ENCODE measurements at places on chromosomes 5 and 9. TPM values are rescaled to one million over a fixed set of nuclear protein-coding genes. Genes with fewer than 3 reads are reported as not detected.

GRCh38 chr9:129629251-129629820 lies 3.4 kb downstream of the NTMT1 start:
- H3K36me3 ChIP-seq = no peaks in the 10 kb centered on the region
- H3K27ac ChIP-seq = no peak overlapping the region
- no peaks in the 10 kb centered on the region for H3K27me3 ChIP-seq
- H3K4me3 ChIP-seq = no peak overlapping the region

GRCh38 chr5:117945258-117945657 lies 1043.1 kb downstream of the DTWD2 start:
- no peaks in the 10 kb centered on the region for H3K27me3 ChIP-seq
- no peak overlapping the region for H3K27ac ChIP-seq
- H3K4me1 ChIP-seq = no peaks in the 10 kb centered on the region
- H3K4me3 ChIP-seq = no peak overlapping the region
- no peak for DNase-seq

Gene MELK
- total RNA-seq = not detected

Gene ADRB2
- 4.6 TPM for total RNA-seq

DNA sequence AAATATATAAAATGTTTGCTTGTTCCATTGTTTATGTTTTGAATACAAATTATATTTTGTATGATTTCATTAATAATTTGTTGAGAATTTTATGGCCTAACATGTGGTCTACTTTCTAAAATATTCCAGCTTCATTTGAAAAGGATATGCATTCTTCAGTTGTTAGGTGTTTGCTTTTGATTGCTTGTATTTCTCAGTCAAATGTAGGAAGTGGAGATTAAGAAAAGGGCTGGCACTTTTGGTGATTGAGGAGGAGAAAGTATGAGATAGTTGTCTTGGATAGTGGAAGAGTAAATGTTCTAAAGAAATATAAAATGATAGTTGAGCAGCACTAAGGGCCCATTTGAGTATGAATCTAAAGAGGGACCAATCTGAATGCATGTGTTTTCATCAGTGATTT lies 23.1 kb downstream of the JAK2 start:
- no peaks in the 10 kb centered on the region for H3K36me3 ChIP-seq
- H3K27ac ChIP-seq = no peak overlapping the region
- no peak for DNase-seq
- H3K27me3 ChIP-seq = no peaks in the 10 kb centered on the region

GRCh38 chr9:70962761-70963440 lies 158.5 kb downstream of the TRPM3 start:
- H3K4me1 ChIP-seq = no peaks in the 10 kb centered on the region
- H3K27ac ChIP-seq = no peak overlapping the region
- no peak for DNase-seq
- H3K36me3 ChIP-seq = no peaks in the 10 kb centered on the region

Gene THBS4
- 20.8 TPM for total RNA-seq

GRCh38 chr5:14660833-14661232 lies 3.7 kb upstream of the OTULIN start:
- no peaks in the 10 kb centered on the region for H3K27me3 ChIP-seq
- H3K4me3 ChIP-seq = no peak overlapping the region
- DNase-seq = no peak
- no peaks in the 10 kb centered on the region for H3K36me3 ChIP-seq
- H3K27ac ChIP-seq = no peak overlapping the region

DNA sequence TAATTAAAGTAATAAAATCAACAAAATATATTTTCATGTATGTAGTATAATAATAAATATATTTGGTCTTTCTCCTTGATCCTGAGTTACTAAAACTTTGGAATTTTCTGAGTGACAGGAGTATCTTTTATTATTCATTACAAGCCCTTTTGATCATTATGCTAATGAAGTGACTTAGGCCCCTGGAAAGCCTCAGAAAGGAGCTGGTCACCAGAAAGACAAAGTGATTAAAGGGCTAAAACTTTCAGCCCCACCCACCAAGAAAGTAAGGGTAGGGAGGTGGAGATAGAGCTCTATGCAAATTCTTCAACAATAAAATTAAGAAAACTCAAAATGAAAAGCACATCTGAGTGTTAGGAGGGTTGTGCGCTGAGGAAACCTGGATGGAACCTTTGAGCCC lies 27.5 kb downstream of the UBQLN1 start:
- peaks cover 10% of the 10 kb centered on the region for H3K4me1 ChIP-seq
- H3K4me3 ChIP-seq = no peak overlapping the region
- H3K27me3 ChIP-seq = no peaks in the 10 kb centered on the region
- H3K27ac ChIP-seq = no peak overlapping the region
- no peak for DNase-seq

DNA sequence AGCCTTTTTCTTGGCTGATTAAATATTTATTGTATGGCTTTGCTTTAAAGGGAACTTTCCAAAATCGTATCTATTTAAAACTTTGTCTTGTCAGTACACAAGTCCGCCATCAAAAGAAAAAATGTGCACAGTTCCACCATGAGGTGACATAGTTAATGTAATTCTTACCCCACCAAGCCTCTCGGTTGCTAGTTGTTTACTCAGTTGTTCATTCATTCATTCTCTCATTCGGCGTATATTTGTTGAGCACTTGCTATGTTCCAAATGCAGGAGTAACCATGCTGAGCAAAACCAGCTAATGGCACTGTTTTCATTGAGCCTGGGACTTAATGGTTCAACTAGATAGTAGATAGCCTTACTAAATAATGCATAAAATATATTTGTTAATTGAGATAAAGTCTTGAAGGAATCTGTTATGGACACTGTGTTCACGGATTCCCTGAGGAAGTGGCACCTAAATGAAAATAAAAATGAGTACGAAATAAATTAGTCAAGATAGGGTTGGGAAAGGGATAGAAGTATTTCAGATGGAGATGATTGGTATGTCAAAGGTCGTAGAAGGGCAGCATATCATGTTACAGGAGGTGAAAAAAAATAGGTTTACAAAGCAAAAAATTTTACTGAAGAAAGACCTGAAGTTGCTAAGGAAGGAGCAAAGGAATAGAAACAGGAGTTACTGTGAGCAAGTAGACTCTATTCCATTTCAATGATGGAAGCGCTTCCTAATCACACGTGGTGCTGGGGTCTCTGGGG lies 1.5 kb downstream of the DCAF10 start:
- H3K36me3 ChIP-seq = no peaks in the 10 kb centered on the region
- H3K4me1 ChIP-seq = peaks cover 27% of the 10 kb centered on the region
- no peak overlapping the region for H3K27ac ChIP-seq
- DNase-seq = no peak
- H3K27me3 ChIP-seq = no peaks in the 10 kb centered on the region

GRCh38 chr5:20615888-20616563 lies 628.0 kb upstream of the CDH18 start:
- no peaks in the 10 kb centered on the region for H3K27me3 ChIP-seq
- DNase-seq = no peak
- no peak overlapping the region for H3K27ac ChIP-seq
- H3K36me3 ChIP-seq = no peaks in the 10 kb centered on the region
- H3K4me3 ChIP-seq = no peak overlapping the region

Gene NFIL3
- 12.9 TPM for total RNA-seq

GRCh38 chr9:27675354-27675753 lies 102.1 kb upstream of the C9orf72 start:
- H3K4me1 ChIP-seq = no peaks in the 10 kb centered on the region
- no peak overlapping the region for H3K4me3 ChIP-seq
- no peak overlapping the region for H3K27ac ChIP-seq
- H3K36me3 ChIP-seq = no peaks in the 10 kb centered on the region

GRCh38 chr9:123168586-123168985 lies 99.8 kb downstream of the STRBP start:
- H3K4me1 ChIP-seq = no peaks in the 10 kb centered on the region
- H3K4me3 ChIP-seq = no peak overlapping the region
- H3K27ac ChIP-seq = no peak overlapping the region
- no peak for DNase-seq

Gene SNX30
- 4.6 TPM for total RNA-seq

- H3K36me3 ChIP-seq = no peaks in the 10 kb centered on the region
- no peaks in the 10 kb centered on the region for H3K4me1 ChIP-seq
- no peak overlapping the region for H3K27ac ChIP-seq
- no peaks in the 10 kb centered on the region for H3K27me3 ChIP-seq
These were observed 588.6 kb upstream of the MEF2C start for GRCh38 chr5:89471541-89471940.

DNA sequence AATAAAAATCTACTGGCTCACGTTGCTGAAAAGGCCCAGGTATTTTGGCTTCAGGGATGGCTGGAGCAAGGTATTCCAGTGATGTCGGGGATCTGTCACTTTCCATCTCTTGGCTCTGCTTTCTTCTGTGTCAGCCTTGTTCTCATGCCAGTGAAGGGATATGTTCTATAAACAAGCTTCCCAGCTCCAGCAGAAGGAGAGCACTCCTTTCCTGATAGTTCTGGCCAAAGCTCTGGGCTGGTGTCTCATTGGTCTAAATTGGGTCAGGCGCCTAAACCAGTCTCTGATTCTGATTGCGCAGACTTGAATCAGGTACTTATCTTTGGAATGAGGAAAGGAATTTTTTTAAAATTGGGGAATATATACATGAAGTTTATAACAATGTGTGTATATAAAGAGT lies 5.1 kb downstream of the SNX30 start:
- no peak overlapping the region for H3K4me3 ChIP-seq
- H3K27me3 ChIP-seq = no peaks in the 10 kb centered on the region
- H3K4me1 ChIP-seq = peaks cover 27% of the 10 kb centered on the region
- no peak for DNase-seq
- H3K36me3 ChIP-seq = no peaks in the 10 kb centered on the region
- no peak overlapping the region for H3K27ac ChIP-seq

Gene CEL
- total RNA-seq = 9,209 TPM

Gene OLFML2A
- 5.3 TPM for total RNA-seq

- peaks cover 3% of the 10 kb centered on the region for H3K27me3 ChIP-seq
- no peak overlapping the region for H3K27ac ChIP-seq
- no peaks in the 10 kb centered on the region for H3K36me3 ChIP-seq
- H3K4me3 ChIP-seq = no peak overlapping the region
- no peaks in the 10 kb centered on the region for H3K4me1 ChIP-seq
These were observed 63.5 kb upstream of the HAND1 start for GRCh38 chr5:154541553-154541952.

DNA sequence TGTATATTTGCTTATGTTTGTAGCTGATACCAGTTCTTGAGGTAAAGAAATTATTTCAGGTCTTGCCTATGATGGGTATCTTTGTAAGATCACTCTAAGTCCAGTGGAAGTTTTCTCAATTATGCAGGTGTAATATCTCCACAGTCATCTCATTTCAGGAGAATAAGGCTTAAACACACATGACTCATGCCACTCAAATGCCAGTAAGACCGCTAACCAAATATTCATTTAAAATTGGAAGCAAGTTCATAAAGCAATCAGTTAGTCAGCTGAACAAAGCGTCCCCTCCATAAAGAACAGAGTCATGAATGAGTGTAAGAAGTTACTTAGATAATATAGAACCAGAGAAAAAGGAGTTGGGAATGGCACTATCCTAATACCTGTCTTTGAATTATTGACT lies 248.7 kb downstream of the LURAP1L start:
- no peaks in the 10 kb centered on the region for H3K27me3 ChIP-seq
- H3K4me1 ChIP-seq = no peaks in the 10 kb centered on the region
- H3K36me3 ChIP-seq = no peaks in the 10 kb centered on the region
- DNase-seq = no peak

DNA sequence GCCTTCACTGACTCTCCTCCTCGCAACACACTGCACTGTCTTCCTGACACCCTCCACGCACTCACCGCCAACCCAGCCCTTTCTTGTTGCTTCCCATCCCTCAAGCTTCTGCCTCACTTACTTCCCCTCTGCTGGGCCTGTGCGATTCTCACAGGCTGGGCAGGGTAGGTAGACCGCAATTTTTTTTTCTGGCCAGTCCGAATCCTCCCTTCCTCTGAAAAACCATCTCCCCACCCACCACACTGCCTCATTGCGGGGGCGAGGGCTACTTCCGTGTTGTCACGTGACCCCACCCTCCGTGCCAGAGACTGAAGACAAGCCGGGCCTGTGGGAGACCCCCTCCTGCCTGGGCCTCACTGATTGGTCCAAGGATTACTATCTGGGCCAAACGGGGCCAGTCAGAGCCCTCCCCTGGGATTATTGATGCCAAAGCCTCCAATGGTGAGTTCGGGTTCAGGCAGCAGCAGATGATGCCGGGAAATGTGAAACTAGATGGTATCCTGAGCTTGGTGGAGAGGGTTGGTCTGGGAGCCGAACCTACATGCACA lies 73.1 kb downstream of the STK10 start:
- no peaks in the 10 kb centered on the region for H3K36me3 ChIP-seq
- DNase-seq = peak; percentile 17
- no peaks in the 10 kb centered on the region for H3K27me3 ChIP-seq
- no peak overlapping the region for H3K4me3 ChIP-seq
- peak overlapping the region; percentile 61 for H3K27ac ChIP-seq

DNA sequence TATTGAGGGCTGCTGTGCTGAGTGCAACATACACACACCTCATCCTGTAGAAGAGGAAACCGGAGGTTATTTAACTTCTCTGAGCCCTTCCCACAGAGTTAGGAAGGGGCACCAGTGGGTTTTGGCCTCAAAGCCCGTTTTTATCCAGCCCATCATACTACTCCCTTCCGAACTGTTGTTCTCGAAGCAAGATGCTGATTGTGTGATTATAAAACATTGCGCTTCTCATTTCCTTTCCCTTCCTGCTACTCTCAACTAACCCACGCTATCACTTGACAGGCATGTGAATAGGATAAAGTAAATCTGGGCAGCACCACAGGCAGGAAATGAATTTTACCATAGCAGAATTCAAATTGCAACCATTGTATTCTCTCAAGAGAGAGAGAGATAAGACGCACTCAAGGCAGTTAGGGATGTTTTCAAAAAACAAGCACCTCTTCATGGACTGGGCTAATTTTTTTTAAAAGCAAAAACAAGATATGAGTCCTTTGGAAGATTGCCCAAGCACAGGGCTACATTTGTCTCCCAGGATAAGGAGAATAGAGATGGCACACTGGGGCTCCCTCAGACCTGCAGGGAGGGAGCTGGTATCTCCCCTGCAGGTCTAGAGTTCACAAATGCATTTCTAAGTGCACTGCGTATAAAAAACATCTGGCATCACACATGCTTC lies 52.6 kb downstream of the GNA14 start:
- no peak overlapping the region for H3K4me3 ChIP-seq
- no peaks in the 10 kb centered on the region for H3K36me3 ChIP-seq
- H3K27me3 ChIP-seq = no peaks in the 10 kb centered on the region
- no peak for DNase-seq
- H3K4me1 ChIP-seq = peaks cover 12% of the 10 kb centered on the region

GRCh38 chr5:146173597-146173996 lies 8.9 kb downstream of the LARS1 start:
- no peak for DNase-seq
- H3K4me3 ChIP-seq = no peak overlapping the region
- no peaks in the 10 kb centered on the region for H3K27me3 ChIP-seq
- no peaks in the 10 kb centered on the region for H3K4me1 ChIP-seq
- H3K27ac ChIP-seq = no peak overlapping the region

DNA sequence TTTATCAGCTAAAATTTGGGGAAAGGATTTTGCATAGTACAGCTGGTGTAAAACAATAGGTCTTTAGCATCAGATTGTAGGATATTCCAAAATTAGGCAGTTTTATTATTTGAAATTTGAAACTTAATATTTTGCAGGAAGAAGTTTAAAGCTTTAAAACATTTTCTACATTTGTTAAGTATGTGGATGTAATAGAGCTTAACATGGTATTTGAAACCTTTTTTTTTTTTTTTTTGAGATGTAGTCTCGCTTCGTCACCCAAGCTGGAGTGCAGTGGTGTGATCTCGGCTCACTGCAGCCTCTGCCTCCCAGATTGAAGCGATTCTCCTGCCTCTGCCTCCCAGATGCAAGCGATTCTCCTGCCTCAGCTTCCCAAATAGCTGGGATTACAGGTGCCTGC lies 2.9 kb downstream of the DENND4C start:
- no peak overlapping the region for H3K27ac ChIP-seq
- no peak overlapping the region for H3K4me3 ChIP-seq
- H3K36me3 ChIP-seq = no peaks in the 10 kb centered on the region
- no peaks in the 10 kb centered on the region for H3K27me3 ChIP-seq
- peaks cover 37% of the 10 kb centered on the region for H3K4me1 ChIP-seq
